EL (cell line): ENCODE measurements at places on chromosomes 12 and 14.

DNA sequence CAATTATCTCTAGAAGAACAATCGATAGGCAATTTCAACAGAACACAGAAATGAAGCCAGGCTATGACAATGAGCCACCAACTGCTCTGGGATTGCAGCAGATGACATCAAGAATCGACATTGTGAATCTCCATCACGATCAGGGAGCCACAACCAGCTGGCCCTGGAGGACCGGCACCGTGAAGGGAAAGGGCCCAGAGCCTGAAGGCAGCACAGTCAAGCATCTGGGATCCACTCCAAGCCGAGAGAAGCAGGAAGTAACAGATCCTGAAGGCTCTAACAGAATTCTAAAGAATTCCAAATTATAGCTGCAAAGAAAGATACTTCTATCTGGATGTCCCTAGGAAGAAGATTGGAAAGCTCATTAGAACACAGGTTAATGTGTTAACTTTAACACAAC, 61.0 kb downstream of the LRRC74A start:
- DNase-seq = peak; percentile 40

DNA sequence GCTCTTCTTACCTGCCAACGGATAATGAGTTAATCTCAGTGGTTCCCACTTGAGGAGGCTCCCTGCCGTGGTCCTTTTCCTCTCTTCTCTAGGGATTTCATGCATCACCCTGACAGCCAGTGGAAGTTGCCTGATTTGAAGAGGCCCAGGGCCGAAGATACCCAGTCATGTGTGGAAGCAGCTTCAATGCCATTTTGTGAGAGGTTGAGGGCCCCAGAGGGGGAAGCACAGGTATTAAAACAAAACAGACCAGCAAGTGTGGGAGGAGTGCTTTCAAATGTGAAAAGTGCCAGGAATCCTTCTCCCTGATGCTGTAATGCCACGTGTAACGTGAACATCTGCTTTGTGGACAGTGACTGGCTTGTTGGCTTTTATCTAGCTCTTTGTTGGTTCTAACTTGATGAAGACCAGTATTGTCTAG, 1.5 kb downstream of the TCP11L2 start:
- no peak for DNase-seq

DNA sequence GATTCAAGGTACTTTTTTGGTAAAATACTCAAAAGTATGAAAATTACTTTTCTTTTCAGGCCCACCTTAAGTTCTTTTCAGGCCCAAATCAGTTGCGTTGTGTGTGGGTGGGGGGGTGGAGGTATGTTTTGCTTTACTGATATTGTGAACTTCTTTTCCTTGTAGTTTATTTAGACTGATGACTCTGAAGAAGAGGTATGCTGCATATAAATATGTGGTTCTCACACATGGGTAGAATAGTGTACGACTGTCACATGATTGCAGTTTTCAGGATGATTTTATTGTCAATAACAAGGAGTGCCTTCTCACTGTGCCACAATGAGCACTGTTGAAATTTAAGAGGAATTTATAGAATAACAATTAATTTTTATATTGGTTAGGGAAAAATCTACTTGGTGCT, 166.6 kb upstream of the ATP2B1 start:
- peak; percentile 18 for DNase-seq

GRCh38 chr12:102436867-102437266, 43.5 kb downstream of the IGF1 start:
- no peak for DNase-seq

DNA sequence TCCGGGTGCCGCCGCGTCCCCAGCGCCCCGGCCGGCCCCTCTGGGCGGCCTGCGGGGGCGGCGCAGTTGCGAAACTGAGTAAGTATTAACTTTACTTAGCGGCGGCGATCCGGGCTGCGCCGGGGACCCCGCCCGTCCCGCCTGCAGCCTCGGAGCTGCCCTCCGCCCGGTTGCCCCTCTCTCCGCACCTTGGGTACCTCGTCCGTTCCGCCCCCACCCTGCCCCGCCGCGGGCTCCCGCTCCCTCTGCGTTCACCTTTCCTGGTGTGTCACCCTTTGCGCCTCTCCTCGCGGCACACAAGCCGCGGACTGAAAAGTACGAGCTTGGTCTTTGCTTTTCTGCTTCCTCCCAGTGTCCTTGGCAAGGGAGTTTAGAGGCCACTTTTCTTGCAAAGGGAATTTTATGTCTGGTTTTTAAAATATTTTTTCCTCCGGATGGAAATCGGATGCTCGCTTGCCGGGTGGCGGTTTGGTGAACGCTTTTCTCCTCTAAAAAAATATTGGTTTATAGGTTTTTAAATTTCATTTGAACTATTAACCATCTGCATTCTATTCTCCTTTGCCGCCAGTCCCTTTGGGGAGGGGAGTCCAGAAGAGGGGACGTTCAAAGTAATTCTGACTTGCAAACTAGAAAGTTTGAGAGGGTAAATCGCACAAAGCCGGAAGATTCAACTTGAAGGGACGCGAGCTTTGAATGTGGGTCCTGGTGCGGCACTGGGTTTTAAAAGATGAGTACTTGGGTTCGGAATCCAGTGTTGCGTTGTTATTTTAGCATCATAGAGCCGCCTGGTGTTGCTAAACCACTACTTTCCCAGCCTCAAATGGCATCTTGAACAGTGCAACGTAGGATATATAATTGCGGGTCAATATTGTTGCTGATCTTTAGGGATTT, 834 bp downstream of the RASSF8 start:
- DNase-seq = peak; percentile 87

DNA sequence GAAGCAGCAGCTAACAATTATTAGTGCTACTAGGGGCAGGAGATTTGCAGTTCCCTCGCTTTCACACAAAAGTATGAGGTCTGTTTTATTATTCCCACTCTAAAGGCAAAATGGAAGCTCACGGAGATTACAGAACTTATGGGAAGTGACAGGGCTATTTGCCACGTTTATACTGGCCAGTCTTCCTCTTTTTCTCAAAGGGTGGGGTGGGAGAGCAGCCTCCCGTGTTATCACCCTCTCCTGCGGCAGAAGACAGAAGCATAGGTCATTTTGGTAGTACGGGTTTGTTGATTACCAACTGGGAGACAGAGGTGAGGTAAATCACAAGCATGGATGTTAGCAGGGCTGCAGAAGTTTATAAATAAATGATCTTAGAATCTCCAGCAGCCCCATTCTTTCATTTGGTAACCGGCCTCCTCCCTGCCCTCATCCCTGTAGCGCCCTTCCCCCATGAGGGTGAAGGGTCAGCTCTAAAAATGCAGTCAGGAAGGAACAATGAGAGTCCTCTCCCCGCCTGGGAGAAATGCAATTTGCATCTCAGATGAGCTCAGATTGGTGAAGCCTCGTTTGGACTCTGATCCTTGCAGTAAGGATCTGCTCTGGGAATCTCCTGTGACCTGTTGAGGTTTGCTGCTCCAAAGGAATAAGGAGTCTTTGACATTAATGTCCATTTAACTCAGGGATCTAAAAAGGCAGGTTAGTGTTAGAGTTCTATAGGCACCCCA, 44.7 kb upstream of the SINHCAF start:
- no peak for DNase-seq

GRCh38 chr14:26217778-26218177, 380.1 kb downstream of the NOVA1 start:
- DNase-seq = no peak

DNA sequence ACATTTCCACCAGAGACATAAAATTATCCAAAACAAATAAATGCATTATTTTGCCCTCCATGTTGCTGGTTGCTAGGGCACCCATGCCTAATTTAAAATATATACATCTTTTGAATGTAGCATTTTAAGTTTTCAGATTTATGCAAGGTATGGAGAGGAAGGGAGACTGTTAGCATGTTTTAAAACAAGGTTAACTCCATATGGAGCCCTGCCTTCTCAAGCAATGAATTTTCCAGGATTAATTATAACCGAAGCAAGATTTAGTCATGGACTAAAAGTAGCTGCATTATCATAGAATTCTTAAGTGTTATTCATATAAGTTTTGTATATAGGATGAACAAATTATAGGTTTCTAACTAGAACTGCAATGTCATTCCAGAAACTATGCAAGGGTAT, 37.2 kb downstream of the TRMT5 start:
- no peak for DNase-seq
